Amygdala (tissue), 56 donors: ENCODE measurements at places on chromosomes 5 and 9.

- peak; percentile 40 for DNase-seq
These were observed 3.3 kb upstream of the TMEM141 start for GRCh38 chr9:136787690-136788400.

- DNase-seq, result no peak
These were observed 17.0 kb downstream of the MARCHF3 start for GRCh38 chr5:127013407-127013806.

DNA sequence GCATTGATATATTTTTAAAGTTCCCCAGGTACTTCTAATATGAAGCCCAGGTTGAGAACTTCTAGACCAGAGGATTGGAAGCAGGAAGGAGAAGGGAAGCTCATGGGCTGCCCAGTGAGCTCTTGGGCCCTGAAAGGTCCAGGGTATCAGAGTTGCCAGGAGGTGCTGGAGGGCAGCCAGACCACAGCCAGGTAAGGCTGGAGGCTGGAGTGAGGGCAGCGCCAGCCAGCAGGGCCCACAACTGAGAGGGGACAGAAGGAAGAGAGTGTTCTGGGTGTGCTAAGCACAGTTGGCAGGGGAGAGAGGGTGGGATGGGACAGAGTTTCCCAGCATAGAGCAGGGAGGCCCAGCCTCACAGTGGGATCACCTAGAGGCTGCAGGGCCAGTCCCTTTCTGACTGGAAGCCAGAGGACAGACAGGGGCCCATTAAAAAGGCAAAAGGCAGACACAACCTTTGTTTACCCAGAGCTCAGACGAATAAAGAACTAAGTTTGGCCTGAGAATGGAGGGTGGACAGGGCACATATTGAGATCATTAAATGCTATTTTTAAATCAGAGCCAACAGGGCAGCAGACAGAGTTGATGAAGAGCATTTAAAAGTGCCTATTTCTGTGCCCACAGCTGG is 94.9 kb downstream of the PDE8B start:
- DNase-seq, result no peak

GRCh38 chr5:4511996-4512656 is 628.0 kb upstream of the ADAMTS16 start:
- DNase-seq, result no peak

DNA sequence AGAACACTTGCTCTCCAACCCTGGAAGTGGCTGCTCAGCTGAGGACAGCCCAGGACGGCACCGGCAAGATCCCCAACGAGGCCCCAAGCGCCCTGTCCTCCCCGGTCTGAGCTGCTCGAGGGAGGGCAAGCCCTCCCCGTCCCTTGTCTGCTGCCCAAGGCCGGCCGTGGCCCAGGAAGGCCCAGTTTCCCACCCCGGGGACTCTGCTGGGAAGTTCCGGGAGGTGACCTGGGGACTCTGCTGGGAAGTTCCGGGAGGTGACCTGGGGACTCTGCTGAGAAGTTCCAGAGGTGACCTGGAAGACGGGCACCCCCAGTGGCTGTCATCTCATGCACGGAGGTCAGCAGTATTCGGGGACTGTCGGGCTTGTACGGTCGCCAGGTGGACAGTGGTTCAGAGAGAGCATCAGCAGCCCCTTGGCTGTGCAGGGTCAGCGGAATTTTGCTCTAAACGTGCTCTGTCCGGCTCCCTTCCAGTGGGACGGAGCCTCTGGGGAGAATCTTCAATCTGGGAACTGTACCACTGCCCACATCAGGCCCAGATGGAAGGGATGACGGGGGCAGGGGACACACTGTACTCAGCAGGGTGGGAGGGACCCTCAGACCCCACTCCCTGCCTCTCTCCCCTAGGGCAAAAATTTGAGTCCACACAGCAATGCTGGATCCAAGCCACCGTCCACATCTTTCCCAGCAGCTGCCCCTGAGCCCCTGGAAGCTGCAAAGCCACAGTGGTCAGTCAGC is 7.2 kb downstream of the NACC2 start:
- DNase-seq, result no peak

DNA sequence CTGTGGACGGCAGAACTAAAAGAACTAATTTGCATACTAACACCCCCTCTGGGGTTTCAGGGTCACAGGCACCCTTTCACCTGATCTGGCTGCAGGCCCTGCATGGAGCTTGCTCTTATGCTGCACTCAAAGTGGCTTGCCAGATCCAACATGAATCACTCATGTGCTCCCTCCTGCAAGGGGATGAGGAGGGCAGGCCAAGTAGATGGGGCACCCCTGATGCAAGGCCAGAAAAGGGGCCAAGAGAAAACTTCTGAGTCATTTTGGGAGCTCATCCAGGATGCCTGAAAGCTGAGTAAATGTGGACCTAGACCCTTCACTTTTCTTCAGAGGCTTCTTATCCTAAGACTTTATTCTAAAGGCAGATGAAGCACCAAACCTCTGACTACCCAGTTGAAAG is 558.5 kb upstream of the PTGER4 start:
- DNase-seq, result no peak

DNA sequence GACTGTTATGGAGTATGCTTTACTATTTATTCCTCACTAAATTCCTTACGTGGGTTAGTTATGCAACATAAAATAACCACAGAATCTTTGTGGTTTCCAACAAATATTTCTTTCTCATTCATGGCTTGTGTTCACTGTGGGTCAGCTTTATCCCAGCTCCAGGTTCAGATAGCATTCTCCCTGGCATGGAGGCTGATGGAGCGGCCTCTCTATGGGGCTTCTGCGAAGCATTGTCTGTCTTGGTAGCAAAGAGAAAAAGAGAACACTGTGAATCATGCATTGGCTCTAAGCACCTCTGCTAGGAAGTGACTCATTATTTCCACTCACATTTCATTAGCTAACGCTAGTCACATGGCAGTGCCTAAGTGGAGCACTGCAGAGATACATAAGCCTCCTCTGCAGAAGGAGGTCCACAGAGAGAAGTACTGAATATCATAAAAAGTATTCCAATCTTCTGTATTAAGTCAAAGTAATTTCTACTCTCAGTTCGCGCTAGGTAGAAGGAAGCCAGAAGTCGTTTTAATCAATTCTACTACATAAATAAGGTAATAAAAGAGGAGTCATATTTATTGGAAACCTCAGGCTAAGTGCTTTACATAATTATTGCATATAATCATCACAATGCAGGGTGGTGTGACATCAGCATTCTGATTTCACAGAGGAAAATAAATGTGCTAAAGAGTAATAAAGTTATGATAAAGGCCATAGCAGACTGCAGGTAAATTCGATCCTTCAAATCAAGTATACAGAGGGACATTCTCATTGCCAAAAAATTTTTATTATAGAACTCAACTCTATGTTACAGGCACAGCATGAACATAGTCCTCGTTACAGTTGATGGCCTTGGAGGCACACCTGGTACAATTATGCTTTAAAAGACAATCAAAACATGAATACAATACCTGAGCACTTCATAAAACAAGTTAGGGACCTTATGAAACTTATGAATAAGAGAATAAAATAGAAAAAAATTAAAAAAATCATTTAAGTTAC is 531.1 kb downstream of the CETN3 start:
- DNase-seq, result no peak

DNA sequence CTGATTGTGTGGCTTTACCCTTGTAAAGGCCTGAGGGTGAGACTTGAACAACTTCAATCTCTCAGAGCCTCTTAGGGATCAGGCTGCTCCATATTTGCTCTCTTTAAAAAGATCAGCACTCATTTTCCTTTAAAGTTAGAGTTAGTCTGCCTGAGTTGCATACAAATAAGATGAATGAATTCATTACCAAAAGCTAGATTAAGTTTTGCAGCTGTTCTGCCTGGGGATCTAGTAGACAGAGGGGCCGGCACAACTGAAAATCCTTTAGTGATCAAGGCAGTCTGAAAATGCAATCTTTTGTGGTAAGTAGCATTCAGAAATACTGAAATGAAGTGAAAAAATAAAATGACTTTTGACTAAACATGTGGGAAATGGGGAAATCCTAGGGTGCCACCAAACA is 264.0 kb downstream of the MAN2A1 start:
- DNase-seq, result no peak

DNA sequence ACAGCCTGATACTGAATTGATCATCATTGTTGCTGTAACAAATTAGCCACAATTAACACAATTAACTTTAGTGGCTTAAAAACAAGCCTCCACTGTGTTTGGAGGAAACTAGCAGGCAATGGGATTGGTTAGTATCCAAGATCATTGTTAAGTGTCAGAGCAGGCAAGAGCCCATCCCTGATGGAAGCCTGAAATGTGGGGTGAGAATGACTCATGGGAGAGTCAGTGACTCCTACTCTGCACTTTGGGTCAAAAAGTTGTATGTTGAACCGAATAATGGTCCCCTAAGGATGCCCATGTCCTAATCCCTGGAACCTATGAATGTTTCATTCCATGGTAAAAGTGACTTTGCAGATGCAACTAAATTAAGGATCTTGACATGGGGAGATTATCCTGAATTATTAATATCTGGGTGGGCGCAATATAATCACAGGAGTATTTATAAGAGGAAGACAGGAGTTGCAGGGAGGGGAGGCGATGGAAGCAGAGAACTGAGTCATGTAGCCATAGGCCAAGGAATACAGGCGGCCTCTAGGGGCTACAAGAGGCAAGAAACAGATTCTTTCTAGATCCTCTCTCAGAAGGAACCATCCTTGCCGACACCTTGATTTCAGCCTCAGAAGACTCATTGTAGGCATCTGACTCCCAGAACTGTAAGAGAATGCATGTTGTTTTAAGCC is 28.8 kb downstream of the ALG2 start:
- DNase-seq, result no peak

DNA sequence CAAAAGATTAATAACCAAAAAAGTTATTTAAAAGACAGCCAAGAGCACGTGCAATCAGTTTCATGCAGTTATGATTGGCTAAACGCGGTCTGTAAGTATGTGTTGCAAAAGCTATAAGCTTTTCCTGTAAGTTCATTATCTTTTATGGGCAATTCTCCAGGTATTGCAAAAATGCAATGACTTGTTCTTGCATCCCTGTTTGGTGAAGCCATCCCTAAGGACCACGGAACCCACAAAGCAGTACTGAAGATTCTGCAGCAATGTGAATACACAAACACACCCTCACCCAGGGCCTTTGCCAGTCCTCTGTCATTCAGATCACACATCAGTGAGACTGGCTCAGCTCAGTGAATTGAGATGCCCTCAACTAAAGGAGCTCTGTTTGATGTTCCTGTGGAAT is 11.4 kb downstream of the GCNT4 start:
- no peak for DNase-seq

GRCh38 chr5:114415760-114416159 is 53.9 kb downstream of the KCNN2 start:
- peak; percentile 6 for DNase-seq

DNA sequence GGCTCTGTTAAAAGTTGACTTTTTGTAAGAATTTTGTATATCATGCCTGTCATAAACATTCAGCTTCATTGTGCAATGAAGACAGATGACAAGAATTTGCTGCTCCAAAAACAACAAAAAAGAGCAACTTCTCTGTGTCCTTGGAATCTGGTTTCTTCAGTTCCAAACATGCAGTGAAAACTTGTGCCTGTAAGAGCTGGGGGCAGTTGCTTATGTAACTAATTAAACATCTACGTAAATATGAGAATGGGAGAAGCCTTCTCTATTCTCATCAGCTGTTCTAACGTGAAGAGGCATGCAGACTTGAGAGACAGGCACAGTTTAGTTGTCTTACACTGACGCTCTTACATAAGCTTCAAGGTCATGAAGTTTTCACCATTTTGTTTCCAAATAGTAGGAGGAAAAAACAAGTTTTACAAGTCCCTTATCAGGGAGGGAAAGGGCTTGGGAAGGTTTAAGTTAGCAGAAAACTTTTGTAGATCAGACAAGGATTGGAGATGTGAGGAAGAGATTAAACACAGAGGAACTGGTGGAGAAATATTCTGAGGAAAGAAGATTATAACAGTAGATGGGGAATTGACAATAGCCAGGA is 170.4 kb downstream of the RFK start:
- no peak for DNase-seq

- no peak for DNase-seq
These were observed 92.0 kb downstream of the PHF2 start for GRCh38 chr9:93668261-93668871.

GRCh38 chr5:148839960-148840359 is 13.5 kb downstream of the ADRB2 start:
- no peak for DNase-seq

DNA sequence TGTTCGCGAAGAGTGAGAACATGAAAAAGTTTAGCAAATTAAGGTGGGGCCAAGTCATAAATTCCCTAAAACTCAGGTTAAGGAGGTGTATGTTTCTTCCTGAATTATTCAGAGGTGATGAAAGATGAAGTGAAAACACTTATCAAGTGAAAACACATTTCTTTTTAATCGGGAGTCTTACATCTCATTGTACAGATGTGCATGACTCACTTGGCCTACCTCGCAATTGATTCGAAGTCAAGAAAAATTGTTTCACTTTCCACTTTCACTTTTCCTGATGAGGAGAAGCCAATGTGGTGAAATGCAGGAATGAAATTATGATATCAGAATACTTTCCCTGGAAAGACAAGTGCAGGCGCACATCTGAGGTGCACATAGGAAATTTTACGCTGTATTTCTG is 78.7 kb downstream of the SLC25A46 start:
- no peak for DNase-seq

- DNase-seq, result no peak
These were observed 161.2 kb upstream of the PTGER4 start for GRCh38 chr5:40518485-40518917.

- no peak for DNase-seq
These were observed 40.1 kb upstream of the GLIS3 start for GRCh38 chr9:4339836-4340560.

DNA sequence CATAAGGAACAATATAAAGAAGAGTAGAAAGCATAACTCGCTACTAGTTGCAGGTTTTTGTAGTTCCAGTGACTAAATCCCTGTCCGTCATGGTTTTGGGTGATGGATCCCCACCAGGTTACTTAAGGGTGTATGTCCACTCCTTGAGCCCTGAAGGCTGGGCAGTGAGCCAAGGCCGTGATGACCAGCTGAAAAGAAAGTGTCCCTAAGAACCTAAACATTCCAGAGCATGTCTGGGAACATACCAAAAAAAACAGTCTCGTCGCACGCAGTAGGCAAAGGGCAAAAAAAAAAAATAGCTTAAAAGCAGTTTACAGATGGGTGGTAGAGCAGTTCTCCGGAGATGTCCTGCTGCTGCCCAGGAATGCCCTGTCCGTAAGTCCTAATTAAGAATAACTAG is 21.4 kb upstream of the SNAPC3 start:
- no peak for DNase-seq

DNA sequence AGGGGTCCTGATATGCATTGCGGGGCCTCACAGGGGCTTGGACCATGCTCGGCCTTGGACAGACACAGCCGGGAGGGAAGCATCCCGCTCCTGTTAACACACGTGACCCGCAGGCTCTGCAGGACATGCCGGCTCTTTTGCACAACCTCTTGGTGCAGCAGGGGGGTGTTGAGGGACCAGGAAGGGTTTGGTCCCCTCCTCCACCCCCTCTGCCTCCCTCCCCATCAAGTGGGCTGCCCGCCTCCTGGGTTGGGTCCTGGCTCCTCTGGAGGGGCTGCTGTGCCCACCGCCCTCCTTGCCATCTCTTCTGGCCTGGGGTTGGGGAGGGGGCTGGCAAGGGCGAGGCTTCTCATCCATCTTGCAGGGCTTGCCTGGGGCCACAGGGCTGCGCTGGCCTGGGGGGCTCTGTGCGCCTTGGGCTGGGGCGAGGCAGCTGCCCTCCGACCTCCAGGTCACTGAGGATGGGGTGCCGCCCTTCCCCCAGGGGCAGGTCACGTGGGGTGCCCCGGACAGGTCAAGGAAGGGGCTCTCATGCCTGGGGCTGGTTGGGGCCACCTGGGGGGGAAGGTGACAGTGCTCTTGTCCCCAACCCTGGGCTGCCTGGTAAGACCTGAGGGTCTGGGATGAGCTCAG is 16.8 kb upstream of the SLC9A3 start:
- DNase-seq, result no peak
